Frontal cortex (tissue), 4 donors: ENCODE measurements at places on chromosomes 1 and 21.

- no peak for DNase-seq
Observed at GRCh38 chr21:42547001-42547905, 33.6 kb downstream of the SLC37A1 start.

- no peak for DNase-seq
Observed at GRCh38 chr1:147798731-147799130, 38.3 kb upstream of the GJA5 start.

DNA sequence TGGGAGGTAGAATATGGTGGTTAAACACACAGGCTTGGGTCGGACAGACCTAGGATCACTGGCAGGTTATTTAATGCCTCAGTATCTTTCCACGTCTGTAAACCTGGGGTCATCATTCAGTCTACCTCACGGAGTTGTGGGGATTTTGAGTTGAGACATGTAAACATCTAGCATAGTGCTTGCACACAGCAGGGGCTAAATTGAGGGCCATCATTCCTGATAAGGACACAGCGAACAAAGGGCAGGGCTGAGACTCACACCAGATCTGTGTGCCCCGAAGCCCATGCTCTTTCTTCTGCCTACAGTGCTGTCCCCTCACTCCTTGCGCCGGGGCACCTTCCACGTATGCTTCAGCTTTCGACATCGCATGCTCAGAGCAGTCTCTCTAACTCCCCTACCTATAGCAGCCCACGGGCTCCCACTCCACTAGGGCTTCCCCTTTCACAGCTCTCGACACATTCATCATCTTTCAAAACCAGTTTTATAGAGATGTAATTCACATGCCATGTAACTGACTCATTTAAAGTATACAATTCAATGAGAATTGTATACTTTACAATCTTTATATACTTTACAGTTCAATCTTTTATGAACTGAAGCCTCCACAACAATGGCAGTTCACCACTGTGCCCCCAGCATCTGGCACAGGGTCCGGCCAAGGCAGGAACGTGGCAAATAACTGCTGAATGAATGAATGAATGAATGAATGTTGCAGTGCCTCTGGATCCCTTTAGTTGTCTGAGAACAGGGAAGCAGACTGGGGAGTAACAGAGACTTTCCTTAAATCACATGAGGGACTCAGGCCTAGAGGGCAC, 48.0 kb downstream of the GPR161 start:
- no peak for DNase-seq

DNA sequence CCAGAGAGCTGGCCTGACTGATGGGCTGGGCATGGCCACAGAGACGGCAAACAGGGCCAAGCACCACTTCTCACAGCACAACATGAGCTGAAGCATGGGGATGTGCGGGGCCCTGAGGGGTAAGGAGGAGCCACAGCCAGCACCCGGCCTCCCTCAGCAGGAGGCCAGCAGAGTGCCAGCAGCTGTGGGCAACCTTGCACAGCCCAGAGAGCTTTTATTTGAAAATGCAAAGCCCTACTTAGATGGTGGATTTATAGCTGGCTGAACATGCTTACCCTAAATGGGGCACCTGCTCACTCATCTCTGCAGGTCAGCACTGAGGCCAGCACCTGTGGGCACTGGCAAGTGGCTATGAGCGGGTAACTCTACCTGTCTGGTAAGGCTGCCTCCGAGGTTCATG, 44.1 kb downstream of the SLC66A1 start:
- no peak for DNase-seq

DNA sequence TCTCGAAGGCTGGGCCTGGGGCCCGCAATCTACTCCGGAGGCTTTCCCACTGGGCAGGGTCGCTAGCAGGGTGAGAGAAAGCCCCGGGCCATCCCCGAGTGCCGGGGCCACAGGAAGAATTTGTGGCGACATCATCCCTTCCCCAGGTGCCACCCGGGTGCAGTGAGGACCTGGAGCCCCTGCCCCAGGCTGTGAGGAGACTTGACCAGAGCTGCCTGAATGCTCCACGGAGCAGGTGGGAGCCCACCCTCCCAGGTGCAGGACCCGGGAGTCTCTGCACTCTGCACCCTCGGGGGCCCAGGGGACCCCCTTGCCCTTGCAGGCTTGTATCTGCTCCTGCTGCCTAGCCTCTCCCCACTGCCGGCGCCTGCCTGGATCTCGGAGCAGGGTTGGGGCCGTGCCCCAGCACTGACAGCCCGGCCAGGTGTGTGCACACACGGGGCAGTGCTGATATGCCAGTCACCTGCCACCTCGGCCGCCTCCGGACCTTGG, 67.5 kb upstream of the RGS7 start:
- no peak for DNase-seq

DNA sequence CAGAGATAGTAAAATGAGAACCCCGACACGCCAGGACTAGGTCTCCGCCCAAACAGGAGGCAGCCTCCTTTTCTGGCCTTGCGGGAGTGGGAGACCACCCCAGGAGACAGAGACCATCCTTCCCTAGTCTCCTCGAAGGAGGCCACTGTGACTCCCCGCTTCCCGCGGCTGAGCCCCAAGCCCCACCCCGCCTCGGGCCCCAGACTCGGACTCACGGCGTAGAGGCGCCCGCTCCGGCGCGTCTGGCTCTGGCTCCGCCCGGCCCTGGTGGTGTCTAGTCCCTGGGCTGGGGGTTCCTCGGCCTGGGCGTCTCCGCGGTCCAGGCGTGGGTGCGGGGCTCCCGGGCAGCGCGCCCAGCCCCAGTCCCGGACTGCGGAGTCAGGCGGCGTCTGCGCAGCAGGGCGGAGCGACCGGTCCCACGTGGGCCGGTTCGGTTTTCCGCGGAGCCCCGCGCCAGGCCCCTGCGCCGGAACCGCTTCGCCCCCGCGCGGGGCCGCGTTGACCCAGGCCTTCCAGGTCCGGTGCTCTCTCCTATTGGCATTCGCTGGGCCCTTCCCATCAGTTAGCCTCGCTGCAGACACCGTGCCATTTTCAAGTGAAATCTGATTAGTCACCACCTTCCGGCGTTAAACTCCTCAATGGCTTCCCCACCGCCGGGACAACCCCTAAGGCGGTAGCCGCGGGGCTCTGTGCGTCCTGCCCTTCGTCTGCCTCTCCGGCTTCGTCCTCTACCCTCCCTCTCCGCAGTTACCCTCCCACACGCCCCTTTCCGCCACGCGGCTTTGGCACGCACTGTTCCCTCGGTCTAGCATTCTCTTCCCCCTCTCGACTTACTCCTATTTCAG, at the start of gene C1orf216:
Gene C1orf216, minus strand, starts transcription at position 393 of the 845 bp plus-strand sequence. CDS start 2,563 bp downstream, outside the sequence.
- DNase-seq, result peak; percentile 84

GRCh38 chr1:244054924-244055263, 3.8 kb downstream of the ZBTB18 start:
- no peak for DNase-seq

DNA sequence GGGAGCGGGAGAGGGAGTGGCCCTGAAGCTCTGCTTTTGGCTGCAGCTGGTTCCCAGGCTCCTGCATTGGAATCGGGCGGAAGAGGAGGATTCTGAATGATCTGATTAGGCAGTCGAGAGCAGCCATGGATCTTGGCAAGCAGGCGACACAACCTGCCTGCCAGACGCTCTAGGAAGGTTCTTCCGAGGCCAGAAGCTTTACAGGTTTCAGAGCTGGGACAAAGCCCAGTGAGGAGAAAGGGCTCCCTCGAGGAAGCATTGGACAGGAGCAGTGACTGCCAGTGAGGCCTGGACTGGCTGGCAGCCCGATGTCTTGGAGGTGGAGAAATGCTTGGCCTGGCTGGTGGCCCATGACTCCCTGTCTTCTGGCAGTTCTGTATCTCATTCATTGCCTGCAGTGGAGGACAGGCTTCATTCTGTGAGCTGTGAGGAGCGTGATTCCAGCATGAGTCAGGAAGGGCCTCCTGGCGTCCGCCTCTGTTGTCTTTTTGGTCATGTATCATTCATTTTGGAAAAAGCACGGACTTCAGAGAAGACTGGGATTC, 132.7 kb upstream of the IPO9 start:
- peak; percentile 67 for DNase-seq

GRCh38 chr1:45836451-45836850, 33.0 kb downstream of the MAST2 start:
- no peak for DNase-seq

- DNase-seq, result no peak
Observed at GRCh38 chr1:178607718-178608408, 95.0 kb downstream of the TEX35 start.

- DNase-seq, result no peak
Observed at GRCh38 chr1:31581821-31582810, 5.8 kb downstream of the TINAGL1 start.

DNA sequence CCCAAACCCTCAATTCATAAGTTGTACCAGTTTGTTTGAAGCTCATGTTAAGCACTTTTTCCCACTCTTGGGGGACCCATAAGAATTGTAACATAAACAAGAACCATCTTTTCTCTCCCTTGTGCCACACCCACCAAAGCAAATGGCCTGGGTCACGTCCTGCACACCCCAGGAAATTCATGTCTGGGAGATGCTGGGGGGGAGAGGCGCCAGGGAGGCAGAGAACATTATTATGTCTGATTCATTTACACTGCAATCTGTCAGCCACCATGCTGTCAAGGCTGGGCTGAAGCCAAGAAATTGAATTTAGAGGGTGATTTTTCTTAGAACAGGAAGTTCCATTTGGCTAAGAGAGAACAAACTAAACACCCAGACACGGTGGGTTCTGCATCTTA, 37.2 kb upstream of the IPO9 start:
- no peak for DNase-seq

GRCh38 chr1:83546874-83547273, 452.1 kb downstream of the TTLL7 start:
- no peak for DNase-seq

- DNase-seq, result no peak
Observed at GRCh38 chr1:152168535-152168868, 9.5 kb upstream of the RPTN start.

DNA sequence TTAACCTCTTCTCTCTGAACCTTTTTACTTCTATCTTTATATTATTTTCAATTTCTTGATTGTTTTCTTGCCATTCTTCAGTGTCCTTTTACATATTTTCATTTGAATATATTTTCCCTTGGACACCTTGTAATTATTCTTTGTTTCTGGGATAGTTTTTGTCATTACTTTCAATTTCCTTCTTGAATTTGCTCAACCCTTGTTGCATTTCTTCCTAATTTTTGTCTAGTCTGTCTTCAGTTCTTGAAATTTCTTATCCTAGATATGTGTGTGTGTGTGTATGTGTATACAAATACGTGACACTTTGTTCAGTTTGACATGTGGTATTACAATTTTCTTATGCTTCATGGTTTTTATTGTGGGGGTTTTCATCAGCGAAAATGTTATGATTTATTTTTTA, 1.9 kb upstream of the GALNT2 start:
- no peak for DNase-seq

DNA sequence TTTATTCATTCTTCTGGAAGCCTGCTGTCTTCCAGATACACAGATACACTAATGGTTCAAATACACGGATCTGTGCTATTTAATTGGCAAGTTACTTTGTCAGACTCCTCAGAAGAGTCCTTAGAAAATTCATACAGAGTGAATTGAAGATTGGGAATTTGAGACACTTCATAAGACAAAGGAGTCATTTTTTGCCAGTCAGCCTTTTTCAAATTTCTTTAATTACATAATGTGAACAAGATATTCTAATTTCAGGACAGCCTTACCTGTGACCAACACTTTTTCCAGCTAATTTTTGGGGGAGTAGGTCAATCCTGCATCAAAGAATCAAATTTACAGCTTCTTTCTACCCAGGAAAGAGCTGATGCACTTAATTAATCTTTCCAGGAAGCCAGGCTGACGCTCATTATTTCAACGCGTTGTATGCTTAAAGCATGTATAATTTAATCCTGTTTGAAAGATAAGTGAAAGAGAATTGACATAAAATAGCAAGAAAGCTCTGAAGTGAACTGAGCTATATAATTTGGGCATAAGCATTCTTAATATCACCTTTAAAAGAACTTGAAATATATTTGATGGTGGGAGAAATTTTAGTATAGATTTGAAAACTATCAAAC, 12.8 kb upstream of the NRIP1 start:
- no peak for DNase-seq

- no peak for DNase-seq
Observed at GRCh38 chr1:63557365-63557987, 34.2 kb downstream of the EFCAB7 start.

GRCh38 chr1:31877544-31877943, 60.6 kb downstream of the PTP4A2 start:
- DNase-seq, result no peak

DNA sequence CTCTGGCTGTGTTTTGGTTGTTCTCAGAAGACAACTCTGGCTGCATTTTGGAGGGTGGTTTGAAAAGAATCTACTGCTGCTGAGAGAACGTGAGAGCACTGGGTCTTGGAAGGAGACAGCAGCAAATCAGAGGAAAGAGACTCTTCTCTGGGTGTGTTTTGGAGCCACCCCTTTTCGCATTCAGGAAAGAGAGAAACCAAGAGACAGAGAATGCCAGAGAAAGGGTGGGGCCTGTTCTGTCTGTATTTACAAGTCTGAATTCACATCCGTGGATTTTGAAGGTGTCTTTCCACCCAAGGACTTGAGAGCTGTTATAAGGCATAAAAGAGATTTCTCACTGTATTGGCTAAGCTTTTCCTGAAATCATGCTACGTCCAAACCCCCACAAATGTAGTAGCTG, 187.2 kb downstream of the C1orf94 start:
- no peak for DNase-seq

GRCh38 chr1:223802602-223803001, 43.1 kb downstream of the TP53BP2 start:
- no peak for DNase-seq

DNA sequence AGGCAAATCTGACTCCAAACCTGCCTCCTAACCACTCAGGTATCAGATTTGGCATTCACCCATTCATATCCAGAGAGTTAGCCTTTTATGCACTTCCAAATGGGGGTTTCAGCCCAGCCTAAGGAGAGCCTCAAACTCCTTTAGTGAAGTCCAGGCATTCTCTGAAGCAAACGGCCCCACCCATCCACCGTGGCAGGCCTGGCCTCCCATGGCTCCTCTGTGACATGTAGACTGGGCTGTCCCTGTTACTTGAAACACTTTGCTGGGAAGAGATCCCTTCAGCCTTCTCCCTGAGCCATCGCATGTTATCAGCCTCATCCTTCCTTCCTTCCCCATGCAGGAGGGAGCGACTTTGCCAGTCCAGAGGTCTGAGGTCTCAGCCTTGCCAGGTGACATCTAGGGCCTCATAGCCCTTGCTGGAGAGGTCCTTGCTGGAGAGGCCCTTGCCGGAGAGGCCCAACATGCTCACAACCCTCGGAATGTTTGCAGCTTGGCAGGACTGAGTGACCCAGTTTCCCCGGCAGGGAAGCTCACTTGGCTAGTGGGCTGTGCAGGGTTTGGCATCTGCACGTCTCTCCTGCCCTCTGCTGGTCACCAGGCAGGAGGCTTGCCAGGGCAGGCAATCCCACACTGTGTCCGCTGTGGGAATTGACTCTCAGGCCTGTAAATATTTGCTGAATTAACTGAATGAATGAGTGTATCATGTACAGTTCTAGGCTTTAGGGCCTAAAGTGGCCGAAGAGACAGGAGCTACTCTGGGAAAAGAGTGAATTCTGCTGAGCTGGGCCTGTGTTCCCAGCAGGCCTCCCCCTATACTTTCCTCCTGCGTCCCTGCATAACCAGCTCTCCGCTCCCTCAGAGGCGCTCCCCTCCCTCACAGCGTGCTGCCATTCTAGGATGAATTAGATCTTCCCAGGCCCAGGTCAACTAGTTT, 26.7 kb upstream of the RBM15 start:
- peak; percentile 78 for DNase-seq

- peak; percentile 83 for DNase-seq
Observed at GRCh38 chr1:2174348-2175054, 20.1 kb downstream of the FAAP20 start.
